CD8-positive, alpha-beta memory T cell (primary cell): ENCODE measurements at places on chromosomes 12 and 14. TPM values are rescaled to one million over a fixed set of nuclear protein-coding genes. Genes with fewer than 3 reads are reported as not detected.

ANKRD33 gene
- total RNA-seq = not detected

VRTN gene
- total RNA-seq = not detected

AKAP5 gene
- 3.6 TPM for total RNA-seq

KITLG gene
- total RNA-seq = 0.33 TPM

GALNT8 gene
- 0.22 TPM for total RNA-seq

RERG gene
- total RNA-seq = not detected

EIF5 gene
- total RNA-seq = 409 TPM

PRR4 gene
- total RNA-seq = 0.70 TPM

TMEM30B gene
- 1.9 TPM for total RNA-seq

WNT1 gene
- total RNA-seq = not detected

NAV3 gene
- total RNA-seq = not detected

MYO1A gene
- 0.70 TPM for total RNA-seq

SIX4 gene
- not detected for total RNA-seq

RDH5 gene
- 8.5 TPM for total RNA-seq

AQP2 gene
- total RNA-seq = not detected

ANO4 gene
- not detected for total RNA-seq

NID2 gene
- total RNA-seq = not detected

SLC6A15 gene
- total RNA-seq = not detected

ARHGAP9 gene
- 121 TPM for total RNA-seq

PLBD1 gene
- not detected for total RNA-seq

SPTB gene
- total RNA-seq = 0.15 TPM

ACTN1 gene
- total RNA-seq = 53.3 TPM

KRT82 gene
- not detected for total RNA-seq

CFAP54 gene
- 0.66 TPM for total RNA-seq

TROAP gene
- 33.6 TPM for total RNA-seq
